ENCODE measurements at places on chromosomes 2 and 18. TPM values are rescaled to one million over a fixed set of nuclear protein-coding genes. Genes with fewer than 3 reads are reported as not detected.

The FAM117B gene
- 0.90 TPM for total RNA-seq

The INPP5D gene
- 1.0 TPM for total RNA-seq

The RNF144A gene
- total RNA-seq, result 30.3 TPM

The ASPRV1 gene
- total RNA-seq, result 0.47 TPM

The CFAP210 gene
- total RNA-seq, result not detected

The CIB4 gene
- total RNA-seq, result not detected
